ENCODE measurements at places on chromosomes 11 and 22.

GRCh38 chr22:45866126-45866645 is 110.8 kb downstream of the WNT7B start:
- no peaks in the 10 kb centered on the region for H3K36me3 ChIP-seq
- no peak overlapping the region for H3K27ac ChIP-seq
- H3K4me1 ChIP-seq = peaks cover 4% of the 10 kb centered on the region
- no peak for DNase-seq
- peaks cover 42% of the 10 kb centered on the region for H3K27me3 ChIP-seq

GRCh38 chr22:31235081-31235480 is 23.0 kb downstream of the LIMK2 start:
- H3K4me1 ChIP-seq = 0 out of 2 replicates have a peak, but pooled peaks cover 1% of the 10 kb centered on the region
- no peaks in the 10 kb centered on the region for H3K27me3 ChIP-seq
- no peaks in the 10 kb centered on the region for H3K36me3 ChIP-seq
- H3K4me3 ChIP-seq = no peak overlapping the region
- DNase-seq = no peak

DNA sequence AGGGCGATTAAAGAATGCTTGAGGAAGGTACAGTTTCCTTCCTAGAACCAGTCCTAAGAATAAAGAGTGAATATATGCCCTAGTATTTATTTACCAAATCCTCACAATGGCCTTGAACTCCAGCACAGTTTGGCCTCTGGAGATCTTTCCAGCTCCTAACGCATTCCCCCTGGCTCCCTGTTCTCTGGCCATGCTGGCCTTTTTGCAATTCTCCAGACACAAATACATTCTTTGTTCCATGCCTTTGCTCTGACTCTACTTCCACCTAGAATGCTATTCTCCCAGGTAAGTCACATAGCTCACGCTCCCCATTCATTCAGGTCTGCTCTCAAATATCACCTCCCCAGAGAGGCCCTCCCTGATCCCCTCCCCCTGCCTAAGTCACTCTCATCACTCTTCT is 3.7 kb upstream of the DGKZ start:
- no peak overlapping the region for H3K4me3 ChIP-seq
- no peak overlapping the region for H3K27ac ChIP-seq
- H3K4me1 ChIP-seq = peaks cover 16% of the 10 kb centered on the region
- no peaks in the 10 kb centered on the region for H3K36me3 ChIP-seq

DNA sequence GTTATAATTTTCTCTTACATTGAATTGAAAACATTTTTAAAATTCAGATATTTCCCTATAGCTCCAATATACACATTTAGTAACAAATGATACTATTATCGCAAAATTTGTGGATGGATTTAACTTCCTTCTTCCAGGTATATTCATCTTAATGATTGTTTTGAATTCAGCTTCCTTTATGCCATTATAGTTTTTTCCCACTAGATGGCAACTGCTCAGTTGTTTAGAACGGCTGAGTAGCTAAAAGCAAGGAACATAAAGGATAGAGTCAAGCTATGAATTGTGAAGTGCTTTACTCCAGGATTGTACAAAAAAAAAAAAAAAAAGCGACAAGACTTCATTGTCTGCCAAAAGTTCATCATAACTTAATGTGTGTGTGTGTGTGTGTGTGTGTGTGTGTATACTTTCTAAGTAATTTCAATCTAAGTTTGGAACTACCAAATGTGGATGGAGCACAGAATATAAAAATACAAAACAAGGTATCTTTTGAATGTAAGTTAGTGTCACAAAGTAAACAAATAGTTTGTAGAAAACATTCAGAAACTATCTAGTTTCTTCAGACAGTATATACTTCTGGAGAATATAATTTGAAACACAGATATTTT is 846.4 kb downstream of the DLG2 start:
- H3K36me3 ChIP-seq = no peaks in the 10 kb centered on the region
- H3K27ac ChIP-seq = no peak overlapping the region
- H3K27me3 ChIP-seq = no peaks in the 10 kb centered on the region
- no peak for DNase-seq

- no peak overlapping the region for H3K4me3 ChIP-seq
- H3K27ac ChIP-seq = no peak overlapping the region
- DNase-seq = no peak
- H3K27me3 ChIP-seq = no peaks in the 10 kb centered on the region
- no peaks in the 10 kb centered on the region for H3K36me3 ChIP-seq
Measured at GRCh38 chr11:1852271-1852876, 510 bp upstream of the LSP1 start.
